GM12892 (cell line): ENCODE measurements at places on chromosomes 2 and 18.

DNA sequence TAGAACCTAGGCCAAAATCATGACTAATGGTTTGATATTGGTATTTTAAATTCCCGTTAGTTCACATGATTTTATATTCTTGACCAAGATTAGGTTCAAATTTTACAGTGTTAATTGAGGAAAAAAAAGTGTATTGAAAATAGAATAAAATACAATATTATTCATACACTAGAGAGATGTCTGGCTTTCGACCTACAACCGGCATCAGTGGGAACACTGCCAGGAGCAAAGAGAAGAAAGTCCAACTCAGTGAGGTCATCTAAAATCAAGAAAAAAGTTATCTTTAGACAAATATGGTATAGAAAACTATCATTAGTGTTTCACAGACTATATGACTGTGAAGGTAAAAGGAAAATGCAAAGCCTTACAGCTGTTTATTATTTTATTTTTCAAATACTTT is 81.5 kb downstream of the PIGN start:
- DNase-seq = no peak

DNA sequence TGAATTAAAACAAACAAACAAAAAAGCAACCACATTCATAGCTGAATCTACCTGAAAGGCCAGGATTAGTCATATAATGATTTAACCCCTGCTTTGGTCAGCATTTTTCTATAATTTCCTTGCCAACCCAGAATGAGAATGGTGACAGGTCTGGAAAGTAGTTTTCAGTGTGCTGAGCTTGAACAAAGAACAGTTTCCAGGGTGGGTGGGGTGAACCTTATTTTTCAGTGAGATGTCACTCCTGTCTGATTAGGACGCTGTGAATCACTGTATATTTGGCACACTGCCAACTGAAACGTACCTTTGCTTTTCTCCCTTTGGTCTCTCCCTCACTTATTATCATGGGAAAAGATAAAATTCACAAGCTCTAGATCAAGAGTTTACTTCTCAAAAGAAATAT is 35.0 kb upstream of the DSC1 start:
- DNase-seq = no peak

- no peak for DNase-seq
Measured at GRCh38 chr2:24021122-24021998, 11.5 kb downstream of the MFSD2B start.

- no peak for DNase-seq
Measured at GRCh38 chr18:55833543-55833942, 245.6 kb upstream of the TCF4 start.

DNA sequence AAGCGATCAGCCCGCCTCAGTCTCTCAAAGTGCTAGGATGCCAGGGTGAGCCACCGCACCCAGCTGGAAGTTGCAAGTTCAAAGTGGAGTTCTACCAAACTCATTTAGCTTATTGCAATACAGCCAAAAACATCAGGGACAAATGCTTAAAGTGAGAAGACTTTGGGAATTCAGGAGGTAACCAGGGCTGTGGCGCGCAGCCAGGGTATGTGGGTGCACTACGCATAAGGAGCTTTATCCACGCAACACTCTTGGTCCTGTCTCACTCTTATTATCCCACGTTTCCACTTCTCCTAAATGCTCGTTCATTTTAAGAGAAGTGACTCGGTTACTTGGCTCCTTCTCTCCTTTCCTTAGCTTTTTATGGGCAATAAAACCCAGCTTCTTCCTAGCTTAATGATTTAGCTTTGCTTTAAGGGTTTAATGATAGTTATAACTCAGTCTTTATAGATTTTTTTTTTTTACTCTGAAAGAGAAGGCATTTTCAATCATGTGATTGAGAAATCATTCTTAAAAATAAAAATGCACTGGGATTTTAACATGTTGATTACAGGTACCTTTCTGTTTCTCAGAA is 199.8 kb downstream of the KCNE4 start:
- DNase-seq = no peak

DNA sequence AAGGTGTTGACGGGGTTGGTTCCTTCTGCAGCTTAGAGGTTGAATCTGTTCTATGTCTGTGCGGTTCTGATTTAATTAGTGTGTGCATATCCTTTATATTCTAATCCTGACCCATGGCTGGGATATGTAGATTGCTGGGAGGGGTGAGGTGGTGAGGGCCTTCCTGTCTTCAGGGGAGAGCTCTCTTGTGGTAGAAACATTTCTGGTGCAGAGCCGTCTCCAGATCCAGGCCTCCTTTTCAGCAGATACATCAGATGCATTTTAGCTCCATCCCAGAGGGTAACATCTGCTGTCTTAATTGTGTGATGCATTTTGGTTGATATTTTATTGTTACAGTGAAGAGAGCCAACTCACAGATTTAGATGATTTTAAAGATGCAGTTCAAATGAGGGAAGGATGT is 227.8 kb downstream of the AGAP1 start:
- no peak for DNase-seq

DNA sequence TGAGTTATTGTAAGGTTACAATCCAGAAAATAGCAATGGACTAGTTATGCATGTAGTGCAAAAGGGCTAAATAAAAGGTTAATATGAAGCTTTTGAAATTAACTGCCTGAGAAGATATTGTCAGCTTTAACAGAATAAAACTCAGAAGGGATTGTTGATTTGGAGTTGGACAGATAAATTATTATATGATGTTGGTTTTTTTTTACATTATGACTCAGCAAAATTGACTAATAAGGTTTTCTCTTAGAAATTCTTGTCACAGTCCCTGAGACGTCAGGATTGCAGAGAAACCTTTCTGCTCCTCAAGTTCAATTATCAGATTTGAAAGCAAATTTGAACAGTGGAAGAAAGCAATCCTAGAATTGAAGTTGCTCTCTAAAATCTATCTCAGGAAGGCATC is 946.9 kb downstream of the CBLN2 start:
- DNase-seq = no peak

DNA sequence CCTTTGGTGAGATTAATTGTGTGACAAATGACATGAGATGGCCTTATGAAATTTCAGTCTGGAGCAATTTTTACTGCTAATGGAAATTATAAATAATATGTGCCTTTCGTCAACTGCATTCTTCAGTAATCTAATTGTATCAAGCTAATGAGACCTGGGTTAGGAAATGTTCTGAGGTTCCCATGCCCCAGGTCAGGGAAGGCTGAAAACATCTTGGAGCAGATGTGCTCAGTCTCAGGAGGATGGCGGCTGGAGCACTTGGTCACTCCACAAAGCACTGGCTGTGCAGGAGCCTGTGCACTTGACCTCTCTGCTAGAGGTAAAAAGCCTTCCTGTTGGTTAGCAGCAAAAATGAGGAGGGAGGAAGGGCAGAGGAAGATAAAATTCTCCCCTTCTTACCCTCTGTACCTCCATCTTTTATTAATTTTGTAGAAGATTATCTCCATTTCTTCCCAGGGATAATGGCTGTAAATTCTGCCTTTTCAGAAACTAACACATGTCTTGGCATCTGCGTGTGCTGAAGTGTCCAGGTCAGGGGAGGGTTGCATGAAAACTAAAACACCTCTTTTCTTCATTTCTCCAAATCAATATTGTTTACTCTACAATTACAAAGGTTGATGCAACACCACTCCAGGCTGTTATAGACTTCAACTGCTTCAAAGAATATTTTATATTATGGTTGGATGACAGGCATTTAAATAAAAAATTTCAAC is 1606.4 kb upstream of the ACVR2A start:
- no peak for DNase-seq

GRCh38 chr18:58135183-58135641 is 91.2 kb downstream of the NEDD4L start:
- DNase-seq = no peak
